ENCODE measurements at places on chromosomes 16 and 17. TPM values are rescaled to one million over a fixed set of nuclear protein-coding genes. Genes with fewer than 3 reads are reported as not detected.

DNA sequence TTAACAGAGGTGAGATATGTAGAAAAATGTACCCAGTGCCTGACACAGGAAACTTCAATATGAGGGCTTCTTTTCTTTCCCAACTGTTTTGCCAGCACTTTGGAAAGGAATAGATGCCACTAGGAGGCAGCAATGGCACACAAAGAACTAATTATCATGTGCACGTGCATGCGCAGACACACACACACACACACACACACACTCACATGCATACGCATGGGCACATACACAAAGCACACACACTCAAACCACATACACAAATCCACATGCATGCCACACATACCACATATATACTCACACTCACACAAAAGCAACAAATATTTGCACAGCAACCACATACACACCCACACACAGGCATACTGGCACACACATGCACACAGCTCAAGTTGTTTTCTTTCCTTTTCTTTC is 8.8 kb upstream of the CEP112 start:
- no peak for DNase-seq

DNA sequence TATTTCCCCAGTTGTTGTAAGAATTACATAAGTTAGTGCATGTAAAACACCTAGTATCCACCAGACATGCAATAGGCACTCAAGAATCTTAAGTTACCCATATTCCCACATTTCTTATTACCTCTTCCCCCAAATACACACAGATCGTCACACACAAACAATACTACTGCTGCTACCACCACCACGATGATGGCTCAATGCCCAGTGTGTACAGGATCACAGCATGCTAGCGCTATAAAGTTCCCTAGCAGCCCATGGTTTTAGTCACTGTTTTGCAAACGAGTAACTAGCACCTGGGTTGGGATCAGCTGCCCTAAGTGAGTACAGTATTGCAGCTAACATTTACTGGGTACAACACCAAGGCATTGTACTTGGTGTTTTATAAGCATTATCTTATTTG is 411.7 kb downstream of the UTP18 start:
- no peak for DNase-seq

DNA sequence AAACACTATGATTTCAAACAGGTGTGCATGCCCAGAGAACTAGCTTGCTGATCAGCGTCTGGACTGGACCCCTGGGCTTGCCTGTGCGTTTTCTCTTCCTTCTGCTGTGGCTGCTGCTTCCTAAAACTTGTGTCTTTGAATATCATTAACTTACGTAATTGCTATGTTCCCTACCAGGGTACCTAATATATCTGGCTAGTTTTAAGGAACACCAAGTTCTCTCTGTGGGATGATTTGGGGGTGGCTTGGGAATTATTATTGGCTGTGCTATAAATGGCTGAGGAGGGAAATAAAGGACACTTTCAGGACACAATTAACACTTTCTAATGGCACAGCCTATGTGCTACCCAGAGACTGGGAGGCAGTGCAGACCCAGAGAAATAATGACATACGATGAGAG is 606.0 kb upstream of the RBFOX1 start:
- DNase-seq: no peak

ZNF385C gene
- 0.16 TPM for total RNA-seq

Measured in Right ventricle myocardium superior (tissue), 1 donor.